NAMALWA (cell line): ENCODE measurements at places on chromosomes 1 and 21.
A peak's percentile ranks its signal among the peaks of the same experiment; 100 is the strongest.

DNA sequence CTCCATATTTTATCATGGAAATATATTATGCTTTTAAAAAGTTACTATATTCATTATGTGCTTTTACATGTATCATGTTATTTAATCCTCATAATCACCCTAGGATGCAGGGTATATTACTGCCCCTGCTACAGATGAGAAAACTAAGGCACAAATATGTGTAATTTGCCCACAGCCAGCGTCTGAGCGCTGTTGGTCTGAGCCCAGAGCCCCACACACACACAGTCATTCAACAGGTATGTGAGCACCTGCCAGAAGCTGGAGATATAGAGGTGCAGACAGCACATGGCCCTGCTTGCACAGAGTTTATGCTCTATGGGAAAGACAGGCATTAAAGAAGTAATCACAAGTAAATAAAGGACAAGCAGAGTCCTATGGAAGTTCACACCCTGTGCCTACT, 49.8 kb upstream of the SEC16B start:
- no peak for DNase-seq

DNA sequence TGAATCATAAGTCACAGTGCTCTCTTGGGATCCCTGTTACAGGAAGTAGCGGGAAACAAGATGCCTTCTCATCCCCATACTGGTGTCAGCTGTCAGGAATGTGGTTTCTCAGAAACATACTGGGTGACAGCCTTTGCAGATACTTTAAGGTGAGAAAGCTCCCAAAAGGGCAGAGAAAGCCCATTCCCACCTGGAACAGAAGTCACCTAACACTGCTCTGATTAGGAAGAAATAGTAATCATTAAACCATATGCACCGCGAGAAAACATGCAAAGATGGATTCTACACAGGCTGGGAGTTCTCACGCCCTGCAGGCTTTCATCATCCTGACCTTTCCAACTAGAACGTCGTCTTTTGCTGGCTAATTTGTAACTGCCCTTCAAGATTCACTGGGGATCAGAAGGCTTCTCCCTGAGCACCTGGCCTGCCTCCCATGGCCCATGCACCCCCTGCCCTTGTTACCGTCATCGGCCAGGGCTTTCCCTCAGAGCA, 46.2 kb upstream of the SLC44A3 start:
- DNase-seq: no peak

DNA sequence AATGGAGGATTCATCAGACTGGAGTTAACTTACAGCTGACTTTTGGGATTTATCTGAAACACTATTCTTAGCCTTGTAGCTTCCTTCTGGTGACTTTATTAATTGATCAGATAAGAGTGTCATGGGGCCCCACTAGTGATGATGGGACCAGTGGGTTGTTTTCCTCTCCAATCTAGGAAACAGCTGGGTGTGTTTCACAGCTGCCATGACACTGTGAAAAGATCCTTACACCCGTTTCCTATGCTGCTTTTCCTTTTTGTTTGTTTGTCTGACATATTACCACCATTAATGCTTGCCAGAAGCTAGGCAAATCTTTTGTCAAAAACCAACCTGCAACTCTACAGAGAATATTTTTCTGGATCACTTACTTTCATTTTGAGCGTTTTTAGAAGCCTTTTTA, 86.2 kb downstream of the ZBTB18 start:
- DNase-seq: no peak

DNA sequence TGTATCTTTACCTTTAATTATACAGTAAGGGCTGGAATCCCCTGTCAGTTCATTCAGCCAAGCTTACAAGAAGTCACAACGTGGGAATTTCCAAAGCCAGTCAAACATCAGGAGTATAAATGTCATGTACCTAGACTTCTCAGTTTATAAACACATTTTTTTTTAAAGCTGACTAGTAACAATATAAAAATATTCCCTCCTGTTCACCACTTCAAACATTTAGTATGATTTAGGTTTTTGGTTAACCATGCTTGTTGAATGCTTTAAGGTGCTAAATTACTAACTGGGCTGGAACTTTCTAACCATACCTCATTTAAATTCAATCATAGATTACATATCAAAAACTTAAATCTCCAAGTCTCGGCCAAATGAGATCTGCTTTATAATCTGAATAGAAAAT, 44.0 kb downstream of the JAK1 start:
- no peak for DNase-seq

DNA sequence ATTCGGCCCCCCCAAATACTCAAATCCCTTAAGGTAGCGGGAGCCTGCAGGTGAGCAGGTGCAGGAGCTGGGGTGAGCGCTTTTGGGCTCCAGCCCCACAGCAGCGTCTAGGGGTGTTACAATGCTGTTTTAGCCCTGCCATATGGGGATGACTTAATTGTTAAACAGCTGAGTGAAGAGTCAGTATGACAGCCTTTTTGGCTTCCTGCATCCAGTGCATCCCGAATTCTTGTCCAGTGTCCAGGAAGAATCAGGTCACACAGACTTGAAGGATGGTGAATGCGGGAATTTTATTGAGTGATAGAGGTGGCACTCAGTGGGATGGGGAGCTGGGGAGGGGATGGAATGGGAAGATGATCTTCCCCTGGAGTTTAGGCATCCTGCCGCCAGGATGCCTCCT, 30.4 kb upstream of the HHAT start:
- no peak for DNase-seq

- no peak for DNase-seq
Observed at GRCh38 chr1:109823543-109824348, 60.0 kb upstream of the EPS8L3 start.

DNA sequence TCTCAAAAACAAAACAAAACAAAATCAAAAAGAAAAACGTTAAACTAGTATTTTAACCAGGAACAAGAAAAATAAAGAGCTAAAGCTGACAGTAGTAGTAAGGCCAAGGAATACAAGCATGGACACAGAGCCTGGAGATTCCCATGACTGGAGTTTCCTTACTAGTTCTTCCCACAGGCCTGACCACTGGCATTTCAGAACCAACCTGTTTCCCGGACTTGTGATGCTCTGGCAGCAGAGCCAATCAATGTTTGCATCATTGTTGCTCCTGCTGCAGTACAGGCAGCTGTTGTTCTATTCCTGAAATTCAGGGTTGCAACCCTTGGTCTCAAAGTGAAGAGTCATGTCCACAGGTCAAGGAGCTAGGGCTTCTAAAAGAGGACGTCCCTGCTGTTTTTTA, 111.3 kb upstream of the WARS2 start:
- no peak for DNase-seq

GRCh38 chr1:79373481-79374125, 367.1 kb upstream of the ADGRL4 start:
- DNase-seq: no peak

DNA sequence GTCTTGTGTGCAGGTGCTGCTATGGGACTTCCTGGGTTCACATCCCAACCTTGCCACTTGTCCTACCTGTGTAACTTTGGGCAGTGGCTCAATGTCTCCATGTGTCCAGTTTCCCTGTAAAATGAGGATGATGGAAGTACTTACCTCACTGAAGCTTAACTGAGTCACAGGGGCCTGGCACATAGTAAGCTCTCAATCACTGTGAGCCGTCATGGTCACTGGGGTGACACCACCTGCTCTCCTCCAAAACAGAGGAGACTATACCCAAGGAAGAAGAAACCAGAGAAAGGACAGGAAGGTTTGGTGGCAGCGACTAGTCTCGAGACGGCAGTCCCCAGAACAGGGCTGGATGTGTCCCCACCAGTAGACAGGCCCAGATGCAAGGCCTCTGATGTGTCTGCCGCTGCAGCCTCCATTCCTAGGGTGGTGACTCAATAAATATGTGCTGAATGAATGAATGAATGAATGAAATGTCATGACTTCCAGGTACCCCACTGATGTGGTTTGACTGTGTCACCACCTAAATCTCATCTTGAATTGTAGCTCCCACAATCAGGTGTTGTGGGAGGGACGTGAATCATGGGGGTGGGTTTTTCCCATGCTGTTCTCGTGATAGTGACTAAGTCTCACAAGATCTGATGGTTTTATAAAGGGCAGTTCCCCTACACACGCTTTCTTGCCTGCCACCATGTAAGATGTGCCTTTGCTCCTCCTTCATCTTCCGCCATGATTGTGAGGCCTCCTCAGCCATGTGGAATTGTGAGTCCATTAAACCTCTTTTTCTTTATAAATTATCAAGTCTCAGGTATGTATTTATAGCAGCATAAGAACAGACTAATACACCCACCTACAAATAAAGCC, 13.0 kb upstream of the LRP8 start:
- DNase-seq: no peak

GRCh38 chr1:29488794-29489311, 252.5 kb downstream of the PTPRU start:
- DNase-seq: no peak

- DNase-seq: no peak
Observed at GRCh38 chr1:30731109-30731805, 7.9 kb upstream of the MATN1 start.

DNA sequence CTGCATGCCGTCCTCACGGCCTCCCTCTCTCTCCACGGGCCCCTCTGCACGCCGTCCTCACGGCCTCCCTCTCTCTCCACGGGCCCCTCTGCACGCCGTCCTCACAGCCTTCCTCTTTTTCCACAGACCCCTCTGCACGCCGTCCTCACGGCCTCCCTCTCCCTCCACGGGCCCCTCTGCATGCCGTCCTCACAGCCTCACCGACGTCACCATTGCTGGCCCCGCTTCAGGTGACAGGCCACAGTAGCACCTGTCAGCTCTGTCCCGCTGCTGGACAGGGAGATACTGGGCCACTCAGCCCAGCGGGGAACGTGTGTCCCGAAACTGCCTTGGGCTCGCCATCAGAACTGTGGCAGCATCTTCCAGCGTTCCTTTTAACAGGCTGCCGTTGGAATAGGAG, 82.8 kb upstream of the COL6A1 start:
- no peak for DNase-seq

DNA sequence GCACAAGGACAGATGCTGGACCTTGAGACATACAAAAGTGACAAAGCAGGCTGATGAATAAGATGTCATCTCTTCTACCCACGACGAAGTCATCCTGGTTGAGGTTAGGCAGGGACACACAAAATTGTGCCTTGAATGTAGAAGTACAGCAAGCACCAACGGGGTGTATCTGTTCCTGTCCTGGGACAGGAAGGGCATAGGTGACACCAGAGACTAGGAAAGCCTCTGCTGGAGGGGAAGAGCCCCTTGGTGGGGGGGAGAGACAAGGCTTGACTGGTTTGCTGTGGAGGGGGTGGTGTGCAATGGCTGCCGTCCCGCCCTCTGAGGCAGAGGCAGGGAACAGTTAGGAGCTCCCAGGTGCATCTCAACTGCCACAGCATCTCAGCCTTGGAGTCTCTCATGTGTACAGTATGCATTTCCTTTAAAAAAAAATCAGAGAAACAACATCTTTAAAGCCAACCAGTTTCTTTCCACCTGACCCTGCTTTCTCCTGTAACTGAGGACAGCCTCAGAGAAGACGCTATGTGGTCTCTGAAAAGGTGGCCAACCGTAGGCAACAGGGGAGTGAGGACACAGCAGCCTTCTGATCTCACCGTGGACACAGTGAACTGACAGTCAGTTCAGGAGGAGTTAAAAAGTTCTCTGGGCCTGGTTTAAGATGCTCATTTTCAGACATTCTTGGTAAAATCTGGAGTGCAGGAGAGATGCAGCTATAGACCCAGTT, 17.7 kb upstream of the GFI1 start:
- DNase-seq: peak; percentile 57

GRCh38 chr1:41776891-41777441, 141.8 kb downstream of the HIVEP3 start:
- no peak for DNase-seq

- no peak for DNase-seq
Observed at GRCh38 chr1:201023920-201024624, 558 bp upstream of the KIF21B start.

GRCh38 chr1:45848097-45848496, 44.7 kb downstream of the MAST2 start:
- DNase-seq: no peak

- DNase-seq: no peak
Observed at GRCh38 chr1:193649587-193649986, 463.2 kb upstream of the B3GALT2 start.

- no peak for DNase-seq
Observed at GRCh38 chr1:63885899-63886298, 112.1 kb downstream of the ROR1 start.

GRCh38 chr1:152020849-152021248, 16.0 kb downstream of the S100A11 start:
- no peak for DNase-seq

DNA sequence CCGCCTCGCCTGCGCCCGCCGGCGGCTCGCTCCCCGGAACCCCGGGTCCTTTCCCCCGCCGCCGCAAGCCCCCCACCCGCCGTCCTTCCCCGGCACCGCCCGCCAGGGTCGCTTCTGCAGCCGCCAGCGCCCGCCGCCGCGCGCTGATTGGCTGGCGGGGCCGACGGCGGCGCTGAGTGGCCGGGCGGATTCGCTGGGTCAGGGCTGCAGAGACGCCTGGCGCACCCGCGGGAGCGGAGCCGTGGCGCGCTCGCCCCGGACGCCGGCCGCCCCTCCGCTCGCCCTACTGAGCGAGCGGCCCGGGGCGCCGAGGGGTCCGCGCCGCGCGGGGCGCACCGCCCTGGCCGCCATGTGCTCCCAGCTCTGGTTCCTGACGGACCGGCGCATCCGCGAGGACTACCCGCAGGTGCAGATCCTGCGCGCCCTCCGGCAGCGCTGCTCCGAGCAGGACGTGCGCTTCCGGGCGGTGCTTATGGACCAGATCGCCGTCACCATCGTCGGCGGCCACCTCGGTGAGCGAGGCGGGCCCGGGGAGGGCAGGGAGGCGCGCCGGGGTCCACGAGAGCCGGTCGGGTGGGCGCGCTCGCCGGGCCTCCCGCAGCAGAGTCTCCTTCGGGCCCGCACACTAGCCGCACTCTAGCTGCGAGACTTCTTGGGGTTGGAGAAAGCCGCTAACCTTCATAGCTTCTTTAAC, at the start of gene RIMKLA:
Gene RIMKLA, plus strand, starts transcription at position 207 of the 694 bp plus-strand sequence. Its CDS starts 143 bp downstream, at position 350.
- no peak for DNase-seq

- no peak for DNase-seq
Observed at GRCh38 chr21:31310750-31311149, 33.3 kb downstream of the TIAM1 start.

DNA sequence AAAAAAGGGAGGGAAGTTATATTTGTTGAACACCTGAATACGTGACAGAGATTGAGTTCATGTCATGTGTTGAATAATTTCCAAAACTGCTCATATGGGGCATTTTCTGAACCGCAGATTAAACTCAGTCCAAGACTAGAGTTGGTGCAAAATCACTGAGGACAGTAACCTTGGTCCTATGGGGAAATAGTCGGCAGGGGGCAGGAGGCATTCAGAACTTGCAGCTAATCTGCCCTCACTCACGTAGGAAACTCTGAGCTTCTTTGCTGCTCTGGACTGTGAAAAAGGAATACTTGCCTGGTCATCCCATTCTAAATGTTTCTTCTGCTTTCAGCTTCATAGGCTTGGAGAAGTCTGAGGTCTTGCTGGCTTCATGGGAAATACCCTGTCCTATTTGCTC, 228.3 kb upstream of the ZP4 start:
- DNase-seq: no peak

DNA sequence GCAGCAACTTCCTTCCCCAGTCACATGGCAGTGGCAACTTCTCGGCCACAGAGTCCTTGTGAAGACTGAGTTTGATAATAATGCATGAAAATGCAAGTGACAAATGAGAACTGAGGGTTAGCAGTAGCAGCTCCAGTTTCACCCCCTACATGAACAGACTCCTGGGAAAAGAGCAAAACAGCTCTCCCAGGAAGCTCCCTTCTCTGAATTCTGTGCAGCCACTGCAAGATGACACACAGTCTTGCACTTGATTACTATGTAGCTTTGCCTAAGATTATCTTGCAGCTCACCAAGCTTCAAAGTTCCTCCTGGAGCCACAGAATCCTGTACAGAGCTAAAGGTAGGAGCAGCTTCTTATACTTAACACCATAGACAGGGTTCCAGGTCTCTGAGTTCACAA, 4.7 kb downstream of the PGBD5 start:
- no peak for DNase-seq

- DNase-seq: peak; percentile 51
Observed at GRCh38 chr1:186605762-186606350, 74.4 kb downstream of the PTGS2 start.
